ENCODE measurements at places on chromosomes 6 and 20.

DNA sequence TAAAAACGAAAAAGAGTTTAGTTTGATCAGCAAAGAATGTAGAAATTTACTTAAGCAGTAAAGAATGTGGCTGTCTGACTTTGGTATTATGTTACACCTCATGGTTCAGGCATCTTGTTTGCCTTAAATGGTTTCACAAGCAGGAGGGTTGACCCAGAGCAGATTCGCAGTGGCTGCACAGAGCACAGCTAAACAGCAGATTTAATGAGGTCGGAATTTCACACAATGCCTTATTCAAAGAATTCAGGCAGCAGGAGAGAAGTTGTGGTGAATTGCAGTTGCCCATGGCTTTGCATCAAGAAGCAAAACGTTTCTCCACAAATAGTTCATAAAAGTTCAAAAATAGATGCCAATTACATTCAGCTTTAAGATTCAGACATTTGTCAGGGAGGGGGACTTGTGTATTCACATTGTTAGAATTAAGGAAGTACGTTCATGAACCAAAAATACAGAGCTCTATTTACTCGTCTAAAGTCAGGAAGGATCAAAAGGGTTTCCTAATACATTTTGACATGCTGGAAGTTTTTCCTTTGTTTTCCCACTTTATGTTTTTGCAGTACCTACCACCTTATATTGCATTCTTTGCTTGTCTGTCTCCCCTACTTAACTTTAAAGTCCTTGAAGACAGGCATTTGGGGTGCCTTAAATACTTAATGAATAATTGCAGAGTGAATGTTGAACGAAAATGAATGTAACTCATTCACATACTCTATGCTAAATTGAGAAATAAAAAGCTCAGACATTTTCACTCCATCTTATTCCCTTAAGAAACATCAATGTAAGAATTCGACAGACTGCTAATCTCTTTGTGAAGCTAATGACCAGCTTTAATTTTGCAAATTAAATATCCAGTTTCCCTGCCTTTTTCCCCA lies 1163.6 kb upstream of the CITED2 start:
- DNase-seq, result no peak

DNA sequence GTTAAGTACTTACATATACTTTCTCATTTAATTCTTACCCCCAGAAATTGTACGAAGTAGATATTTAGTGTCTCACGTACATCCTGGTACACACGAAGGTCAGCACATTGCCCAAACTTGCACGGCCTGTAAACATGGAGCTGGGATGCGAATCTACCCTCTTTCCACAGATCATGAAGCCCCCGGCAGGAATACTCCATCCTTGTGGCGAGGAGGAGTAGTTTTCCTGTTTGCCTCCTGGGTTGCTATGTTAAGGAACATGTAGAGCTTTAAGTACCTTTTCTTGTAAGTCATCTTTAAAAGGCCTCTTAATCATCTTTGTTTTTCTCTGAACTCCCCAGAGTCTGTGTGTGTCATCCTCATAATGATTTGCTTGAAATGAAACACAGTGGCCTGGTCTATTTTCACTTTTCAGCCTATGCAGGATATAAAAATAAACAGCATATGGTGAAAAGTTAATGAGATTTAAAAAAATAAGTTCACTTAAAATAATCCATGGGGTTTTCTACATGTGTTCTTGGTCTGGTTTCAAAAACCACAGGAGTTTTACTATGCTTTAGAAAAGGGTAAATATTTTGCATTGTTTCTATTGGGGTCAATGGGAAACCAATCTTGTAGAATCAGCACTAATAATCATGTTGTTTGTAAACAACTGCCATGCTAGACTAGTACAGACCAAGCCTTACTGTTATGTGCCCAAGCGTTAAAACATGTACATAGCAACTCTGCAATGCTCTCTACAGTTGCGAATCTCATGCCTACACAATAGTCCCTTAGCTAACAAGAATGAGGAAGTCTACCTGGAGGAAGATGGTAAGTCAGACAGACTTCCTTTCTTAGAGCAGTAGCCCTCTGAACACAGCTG lies 9.3 kb upstream of the ARID1B start:
- no peak for DNase-seq

DNA sequence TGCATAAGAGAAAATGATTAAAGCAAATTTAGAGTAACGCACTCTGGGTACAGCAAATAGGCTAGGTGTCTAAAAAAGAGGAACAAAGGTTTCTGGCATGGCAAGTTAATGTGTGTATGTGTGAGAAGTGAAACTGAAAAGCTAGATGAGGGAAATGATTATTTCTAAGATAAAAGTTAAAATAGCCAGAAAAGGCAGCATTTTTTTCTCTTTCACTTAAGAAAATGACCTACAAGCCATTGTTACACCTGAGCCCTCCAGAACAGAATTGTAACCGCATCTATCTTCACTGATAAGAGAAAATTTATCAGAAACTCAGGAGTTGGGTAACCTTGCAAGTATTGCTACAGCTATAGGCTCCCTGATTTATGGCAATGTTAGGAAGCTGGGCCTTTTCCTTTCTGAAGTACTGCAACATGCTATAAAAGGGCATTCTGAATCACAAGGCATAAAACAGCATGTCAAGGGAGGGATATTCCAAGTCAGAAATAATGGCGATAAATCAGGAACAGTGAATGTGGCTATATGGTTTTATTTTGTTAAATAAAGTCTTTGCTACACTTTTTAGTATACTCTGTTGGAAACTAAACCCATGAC lies 395.3 kb downstream of the TBC1D32 start:
- no peak for DNase-seq

GRCh38 chr20:59030911-59031563 lies 1.1 kb downstream of the ATP5F1E start:
- DNase-seq, result no peak

GRCh38 chr6:112827793-112828192 lies 480.7 kb downstream of the RFPL4B start:
- DNase-seq, result no peak

DNA sequence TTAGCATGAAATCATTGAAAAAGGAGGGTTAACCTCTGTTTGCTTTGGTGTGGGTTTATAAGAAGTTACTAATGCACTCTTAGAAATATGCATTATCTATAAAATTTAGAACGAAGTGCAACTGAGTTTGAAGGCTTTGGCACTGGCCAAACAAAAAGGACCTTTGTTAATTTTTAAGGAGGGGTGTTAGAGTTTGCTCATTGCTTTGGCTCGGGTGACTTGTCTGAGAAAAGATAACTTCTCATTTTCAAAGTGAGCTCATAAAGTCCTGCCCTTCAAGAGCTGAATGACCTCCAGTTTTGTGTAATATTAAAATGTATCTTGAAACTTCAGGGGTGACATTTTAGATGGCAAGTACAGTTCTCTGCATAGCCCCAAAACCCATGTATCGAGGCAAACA lies 25.9 kb downstream of the NEDD9 start:
- no peak for DNase-seq

- DNase-seq, result no peak
Observed at GRCh38 chr6:12249541-12250382, 40.4 kb upstream of the EDN1 start.

DNA sequence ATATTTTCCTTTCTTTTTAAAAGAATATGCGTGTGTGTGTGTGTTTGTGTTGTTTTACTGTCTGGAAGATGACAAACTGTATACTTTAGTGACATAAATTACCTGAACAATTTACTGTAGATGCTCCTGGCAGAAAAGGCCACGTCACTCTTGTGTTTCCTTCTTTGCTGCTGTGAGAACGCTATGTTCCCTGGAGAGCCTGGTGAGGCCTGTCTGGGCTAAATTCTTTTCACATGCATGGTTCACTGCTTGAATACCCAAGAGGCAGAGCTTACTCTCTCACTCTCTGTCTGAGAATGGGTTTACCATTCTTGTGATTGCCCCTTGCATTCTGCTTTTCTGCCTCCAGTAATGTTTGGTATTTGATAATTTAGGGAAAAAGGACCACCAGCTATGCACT lies 64.3 kb downstream of the EDN1 start:
- DNase-seq, result no peak

- DNase-seq, result no peak
Observed at GRCh38 chr6:158607411-158608170, 37.0 kb downstream of the DYNLT1 start.

DNA sequence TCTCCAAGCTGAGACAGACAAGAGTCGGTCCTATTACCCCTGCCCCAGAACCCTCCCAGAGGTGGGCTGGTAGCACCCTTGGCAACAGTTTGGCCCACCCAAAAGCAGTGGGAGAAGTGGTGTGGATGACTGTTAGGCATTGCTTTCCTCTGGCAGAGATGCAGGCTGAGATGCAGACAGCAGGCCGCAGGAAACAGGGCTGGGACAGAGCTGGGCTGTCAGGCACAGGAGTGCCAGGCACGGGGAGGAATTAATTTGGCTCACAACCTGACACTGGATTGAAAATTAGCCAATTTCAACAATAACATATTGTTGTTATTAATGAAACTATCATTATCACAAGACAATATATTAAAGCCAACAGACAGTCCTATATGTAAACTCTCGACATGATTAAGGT lies 15.7 kb upstream of the SIRT5 start:
- DNase-seq, result no peak

DNA sequence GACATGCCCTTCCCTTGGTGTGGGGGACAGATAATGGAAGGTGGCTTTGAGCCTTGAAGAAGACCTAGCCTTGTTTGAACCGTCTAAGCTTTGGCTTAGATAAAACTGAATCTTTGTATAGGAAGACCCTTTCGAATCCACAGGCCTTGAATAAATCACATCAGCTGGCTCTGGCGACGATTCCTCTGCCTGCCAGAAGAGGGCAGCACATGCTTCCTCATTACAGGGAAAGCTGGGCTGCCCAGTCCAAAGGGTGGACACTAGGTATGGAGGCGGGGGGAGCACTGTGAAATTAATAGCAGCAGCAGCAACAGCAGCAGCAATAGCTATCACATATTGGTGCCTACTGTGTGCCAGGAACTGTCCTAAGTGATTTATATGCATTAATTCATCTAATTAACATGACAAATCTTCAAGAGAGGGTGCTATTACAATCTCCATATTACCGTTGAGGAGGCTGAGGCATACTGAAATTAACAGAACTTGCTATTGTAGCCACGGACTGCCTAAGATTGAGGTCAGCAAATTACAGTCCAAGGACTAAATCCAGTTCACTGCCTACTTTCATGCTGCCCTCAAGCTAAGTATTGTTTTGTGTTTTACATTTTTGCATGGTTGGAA lies 85.1 kb downstream of the CLIC5 start:
- DNase-seq, result peak; percentile 73

- DNase-seq, result no peak
Observed at GRCh38 chr6:26295691-26296555, 69.1 kb upstream of the BTN3A2 start.

DNA sequence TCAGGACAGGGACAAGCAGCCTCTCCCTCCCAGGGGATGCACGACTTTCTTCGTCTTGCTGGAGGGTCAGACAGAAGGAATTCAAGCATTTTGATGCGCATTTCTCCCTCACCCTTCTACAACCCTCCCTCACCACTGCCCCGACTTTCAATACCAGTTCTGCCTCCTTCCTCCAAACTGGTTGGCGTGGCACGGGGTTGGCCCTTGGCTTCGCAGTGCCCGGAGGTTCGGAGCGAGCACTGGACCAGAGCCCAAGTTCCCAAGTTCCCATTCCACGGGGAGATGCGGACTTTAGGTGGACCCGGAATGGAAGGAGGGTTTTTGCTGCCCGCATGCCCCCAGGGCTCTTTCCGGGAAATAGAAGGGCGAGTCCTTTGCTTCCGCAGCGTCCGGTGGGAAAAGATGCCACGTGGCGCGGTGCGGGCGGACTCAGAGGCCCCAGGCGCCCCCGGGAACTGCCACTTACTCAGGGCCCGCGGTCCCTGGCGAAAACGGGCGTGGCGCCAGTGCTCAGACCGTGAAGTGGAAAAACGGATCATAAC lies 8.0 kb upstream of the LAMP5 start:
- DNase-seq, result no peak

DNA sequence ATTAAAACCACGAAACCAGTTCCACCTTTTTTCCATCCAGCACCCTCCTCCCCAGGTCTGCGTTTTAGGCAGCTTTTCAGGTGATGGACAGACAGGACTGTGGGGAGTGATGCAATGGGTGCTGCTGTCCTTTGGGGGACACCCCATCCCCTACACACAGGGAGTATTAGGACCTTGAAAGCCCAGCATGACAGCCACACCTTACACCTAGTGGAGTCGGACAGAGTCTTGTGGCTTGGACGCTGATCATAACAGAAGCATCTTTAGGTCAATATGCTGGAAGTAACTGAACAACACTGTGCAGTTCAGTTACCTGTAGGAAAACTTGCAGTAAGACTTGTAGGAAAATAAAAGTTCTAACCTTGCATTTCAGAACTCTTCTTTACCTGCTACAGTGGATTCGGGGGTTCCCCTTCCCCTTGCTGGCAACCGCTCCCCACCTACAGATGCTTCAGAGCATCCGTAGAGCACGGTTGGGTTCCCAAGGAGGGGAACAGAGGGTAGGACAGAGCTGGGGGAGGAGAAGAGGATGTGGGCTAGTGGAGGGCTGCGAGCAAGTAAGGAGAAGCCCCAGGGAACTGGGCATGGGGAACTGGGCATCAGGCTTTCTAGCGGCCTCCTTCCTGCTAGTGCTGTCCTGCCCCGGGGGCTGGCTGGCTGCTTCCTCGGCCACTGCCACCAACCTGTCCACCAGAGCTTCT lies 31.7 kb downstream of the PLEKHG1 start:
- no peak for DNase-seq

- DNase-seq, result peak; percentile 61
Observed at GRCh38 chr6:168956884-168957730, 296.5 kb downstream of the THBS2 start.

GRCh38 chr6:32700391-32701040 lies 34.1 kb upstream of the HLA-DQB1 start:
- DNase-seq, result peak; percentile 59

DNA sequence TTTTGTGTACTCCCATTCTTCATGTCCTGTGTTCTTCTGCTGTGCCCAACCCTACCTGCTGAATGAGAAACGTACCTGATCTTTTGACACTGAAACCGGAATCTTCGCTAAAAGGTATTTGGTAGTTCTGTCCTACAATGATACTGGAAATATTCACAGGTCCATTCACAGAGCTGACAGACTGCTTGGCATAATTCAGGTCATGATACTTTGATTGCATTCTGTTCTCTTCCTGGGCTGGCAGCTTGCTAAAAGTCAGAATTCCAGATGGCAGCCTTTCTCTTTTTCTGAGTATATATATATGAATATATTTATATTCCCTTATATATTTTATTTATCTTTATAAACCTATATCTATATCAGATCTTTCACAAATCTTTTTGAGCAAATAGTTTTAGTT lies 375.1 kb downstream of the PHF3 start:
- DNase-seq, result no peak

- DNase-seq, result no peak
Observed at GRCh38 chr20:60483371-60483770, 525.1 kb downstream of the CDH26 start.

DNA sequence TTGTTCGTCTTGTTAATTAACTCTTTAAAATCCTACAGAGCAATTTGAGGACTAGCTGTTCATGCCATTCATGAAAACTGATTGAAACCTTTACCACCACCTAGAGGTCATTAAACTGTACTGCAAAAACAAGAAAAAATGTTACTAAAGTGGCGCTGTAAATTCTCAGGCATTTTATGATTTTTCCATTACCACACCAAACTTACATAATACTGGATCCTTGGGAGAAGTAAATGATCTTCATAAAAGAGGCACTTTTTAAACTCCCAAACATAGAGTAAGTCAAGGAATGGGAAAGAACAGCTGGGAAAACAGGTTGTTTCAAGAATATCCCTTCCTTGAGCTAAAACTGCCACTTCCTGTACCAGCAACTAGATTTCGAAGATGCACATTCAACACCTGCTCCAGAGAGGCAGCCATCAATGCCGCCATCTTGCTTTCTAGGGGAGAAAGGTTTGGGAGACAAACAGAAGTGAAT lies 54.3 kb downstream of the MYLIP start:
- peak; percentile 45 for DNase-seq
